ENCODE measurements at places on chromosomes 16 and 17.

DNA sequence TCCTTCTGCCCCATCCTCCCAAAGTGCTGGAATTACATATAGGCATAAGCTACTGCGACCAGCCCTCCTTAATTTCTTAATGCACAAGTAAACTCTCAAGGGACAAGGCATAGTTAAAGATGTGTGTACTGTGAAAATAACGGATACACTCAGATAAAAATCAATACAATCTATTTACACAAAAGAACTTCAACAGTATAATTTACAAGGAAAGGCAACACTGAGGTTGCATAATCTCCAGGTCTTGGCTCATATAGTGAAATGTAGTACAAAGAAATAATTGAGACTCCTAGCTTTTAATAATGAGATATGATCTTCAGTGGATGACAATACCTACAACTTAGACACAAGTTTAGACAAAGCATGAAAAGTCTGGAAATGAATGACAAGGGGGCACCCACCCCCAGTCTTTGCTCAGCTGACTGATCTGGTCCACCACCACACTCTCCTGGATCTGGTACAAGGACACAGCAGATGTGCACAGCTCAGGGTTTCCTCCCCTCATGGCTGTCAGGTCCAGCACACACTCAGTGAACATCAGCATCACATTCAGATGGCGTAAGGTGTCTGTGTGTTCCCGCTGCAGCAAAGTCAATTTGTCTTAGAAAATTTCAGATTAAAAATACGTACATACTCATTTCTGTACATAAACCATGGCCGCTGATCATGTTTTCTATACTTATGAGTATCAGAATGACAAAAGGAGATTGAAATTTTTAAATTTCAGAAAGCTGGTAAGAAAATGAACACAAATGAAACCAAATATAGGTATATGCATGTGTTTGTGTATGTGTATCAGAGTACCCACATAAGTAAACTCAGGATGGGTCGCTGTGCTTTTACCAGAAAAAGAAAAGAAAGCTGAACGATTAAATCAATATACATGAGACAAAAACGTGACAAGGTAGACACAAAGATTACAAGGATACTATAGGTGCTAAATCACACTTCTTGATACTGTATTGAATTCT, 33.7 kb upstream of the ALDH3A1 start:
- DNase-seq: no peak

GRCh38 chr17:1649844-1650501, at the start of gene RILP:
TSS of gene RILP (minus strand) at chr17:1649866. CDS start at chr17:1649804, 62 bp downstream.
- DNase-seq: peak; percentile 46

DNA sequence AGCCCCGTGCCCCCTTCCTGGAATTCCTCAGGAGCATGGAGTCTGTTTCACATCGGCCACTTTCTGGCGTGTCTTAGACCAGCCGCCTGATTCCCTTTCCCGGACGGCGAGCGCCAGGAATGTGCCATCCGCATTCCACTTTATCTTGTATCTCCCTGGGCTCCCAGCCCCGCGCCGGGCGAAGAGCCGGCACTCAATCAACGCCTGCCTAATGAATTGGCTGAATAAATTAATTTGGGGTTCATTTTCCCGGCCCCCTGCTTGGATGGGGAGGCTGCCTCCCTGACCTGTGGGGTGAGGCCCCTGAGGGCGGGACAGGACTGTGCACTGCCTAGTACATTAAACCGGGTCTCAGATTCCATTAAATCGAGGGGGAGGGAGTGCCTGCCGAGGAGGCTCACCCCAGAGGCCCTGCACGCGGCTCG, 282.3 kb upstream of the TNRC6C start:
- no peak for DNase-seq

GRCh38 chr17:74199306-74200092, 4.0 kb upstream of the RPL38 start:
- peak; percentile 56 for DNase-seq

- DNase-seq: no peak
Measured at GRCh38 chr16:67943256-67943618, 683 bp downstream of the LCAT start.

GRCh38 chr17:68462381-68463210, 5.3 kb upstream of the WIPI1 start:
- DNase-seq: peak; percentile 88

DNA sequence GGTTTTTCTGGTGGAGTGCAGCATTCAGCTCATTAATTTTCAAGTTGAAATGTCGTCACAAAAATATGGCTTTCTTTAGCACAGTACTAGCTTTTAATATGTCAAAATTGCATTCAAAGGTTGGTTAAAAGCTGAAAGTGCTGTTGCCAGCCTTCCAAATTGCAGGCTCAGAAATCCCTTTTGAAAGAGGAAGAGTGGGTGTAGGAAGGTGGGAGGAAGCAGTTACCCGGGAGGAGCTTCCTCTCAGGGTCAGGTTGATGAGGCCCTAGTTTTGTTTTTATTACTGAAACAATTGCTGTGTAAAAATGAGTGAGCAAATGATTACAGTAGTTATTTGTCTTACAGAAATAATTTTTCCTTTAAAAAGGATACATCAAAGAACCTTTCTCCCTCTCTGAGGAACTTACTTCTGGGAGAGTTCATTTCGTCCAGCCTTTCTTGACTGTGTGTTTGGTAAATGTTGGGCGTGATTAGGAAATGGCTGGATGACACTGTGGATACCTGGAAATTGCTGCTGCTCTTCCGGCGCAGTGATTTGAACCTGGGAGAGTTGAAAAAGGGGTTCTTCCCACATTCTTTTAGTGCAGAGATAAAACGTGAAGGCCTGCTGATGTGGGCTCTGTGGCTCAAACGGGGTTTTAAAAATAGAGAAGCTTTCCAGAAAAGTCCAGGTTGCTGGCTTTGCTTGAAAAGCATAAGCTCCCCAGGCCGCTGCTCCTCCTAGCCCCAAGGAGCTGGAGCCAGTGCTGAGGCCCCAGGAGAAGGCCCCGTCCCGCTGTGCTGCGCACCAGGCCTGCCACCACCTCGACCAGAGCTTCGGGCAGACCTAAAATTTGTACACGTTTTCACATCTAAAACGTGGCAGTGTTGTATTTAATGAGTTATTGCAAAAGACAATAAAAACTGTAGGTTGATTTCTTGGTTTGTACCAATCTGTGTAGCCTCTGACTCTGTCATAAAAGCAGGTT, 41.7 kb downstream of the SEC14L1 start:
- DNase-seq: no peak

GRCh38 chr16:67034487-67034886, 5.5 kb downstream of the CBFB start:
- no peak for DNase-seq

DNA sequence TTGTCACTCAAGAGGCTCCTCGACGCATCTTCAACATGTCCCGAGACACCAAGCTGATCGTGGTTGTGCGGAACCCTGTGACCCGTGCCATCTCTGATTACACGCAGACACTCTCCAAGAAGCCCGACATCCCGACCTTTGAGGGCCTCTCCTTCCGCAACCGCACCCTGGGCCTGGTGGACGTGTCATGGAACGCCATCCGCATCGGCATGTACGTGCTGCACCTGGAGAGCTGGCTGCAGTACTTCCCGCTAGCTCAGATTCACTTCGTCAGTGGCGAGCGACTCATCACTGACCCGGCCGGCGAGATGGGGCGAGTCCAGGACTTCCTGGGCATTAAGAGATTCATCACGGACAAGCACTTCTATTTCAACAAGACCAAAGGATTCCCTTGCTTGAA, 101.0 kb downstream of the HS3ST2 start:
- DNase-seq: no peak

DNA sequence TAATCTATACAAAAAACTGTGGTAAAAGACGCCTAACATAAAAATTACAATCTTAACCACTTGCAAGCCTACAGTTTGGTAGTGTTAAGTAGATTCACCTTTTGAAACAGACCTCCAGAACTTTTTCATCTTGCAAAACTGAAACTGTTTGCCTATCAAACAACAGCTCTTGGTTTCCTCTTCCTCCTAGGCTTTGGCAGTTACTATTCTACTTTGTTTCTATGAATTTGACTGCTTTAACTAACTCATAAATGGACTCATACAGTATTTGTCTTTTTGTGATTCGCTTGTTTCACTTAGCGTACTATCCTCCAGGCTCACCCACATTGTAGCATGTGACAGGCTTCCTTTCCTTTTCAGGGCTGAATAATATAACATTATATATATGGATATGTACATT, 97.0 kb downstream of the PRKCA start:
- no peak for DNase-seq

DNA sequence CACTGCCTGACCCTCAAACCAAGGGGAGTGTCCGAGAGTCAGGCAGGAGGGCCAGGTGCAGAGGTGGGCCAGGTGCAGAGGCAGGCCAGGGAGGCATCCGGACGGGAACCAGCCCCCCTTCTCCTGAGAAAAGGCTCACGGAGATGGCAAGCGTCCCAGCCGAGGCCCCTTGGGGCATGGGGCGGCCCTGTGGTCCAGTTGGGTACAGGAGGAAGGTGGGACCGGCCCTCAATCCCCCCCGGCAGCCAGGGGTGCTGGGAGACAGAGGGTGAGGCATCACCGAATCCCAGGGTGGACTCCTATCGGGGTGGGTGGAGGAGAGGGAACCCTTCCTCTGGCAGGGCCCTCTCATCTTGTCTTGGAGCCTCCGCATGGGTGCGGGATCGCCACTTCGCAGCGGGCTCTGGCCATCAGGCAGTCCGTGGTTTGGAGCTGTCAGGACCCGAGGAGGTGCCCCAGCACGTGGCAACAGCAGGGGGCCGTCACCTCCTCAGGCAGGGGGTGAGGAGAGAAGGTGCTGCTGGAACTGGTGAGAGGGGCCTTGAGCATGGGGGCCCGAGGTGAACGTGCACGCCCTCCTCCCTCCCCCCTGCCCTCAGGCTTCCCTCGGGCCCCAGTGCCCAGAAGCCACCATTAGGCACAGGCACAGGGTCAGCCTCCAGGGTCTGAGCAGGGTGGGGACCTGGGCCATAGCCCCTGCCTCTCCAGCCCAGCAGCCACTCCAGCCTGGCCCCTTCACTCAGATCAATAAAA, 38.7 kb upstream of the SLC38A10 start:
- DNase-seq: no peak

GRCh38 chr16:47905771-47906170, 250.0 kb downstream of the ABCC12 start:
- no peak for DNase-seq

GRCh38 chr17:4596636-4597380, 12.5 kb downstream of the SMTNL2 start:
- DNase-seq: no peak

DNA sequence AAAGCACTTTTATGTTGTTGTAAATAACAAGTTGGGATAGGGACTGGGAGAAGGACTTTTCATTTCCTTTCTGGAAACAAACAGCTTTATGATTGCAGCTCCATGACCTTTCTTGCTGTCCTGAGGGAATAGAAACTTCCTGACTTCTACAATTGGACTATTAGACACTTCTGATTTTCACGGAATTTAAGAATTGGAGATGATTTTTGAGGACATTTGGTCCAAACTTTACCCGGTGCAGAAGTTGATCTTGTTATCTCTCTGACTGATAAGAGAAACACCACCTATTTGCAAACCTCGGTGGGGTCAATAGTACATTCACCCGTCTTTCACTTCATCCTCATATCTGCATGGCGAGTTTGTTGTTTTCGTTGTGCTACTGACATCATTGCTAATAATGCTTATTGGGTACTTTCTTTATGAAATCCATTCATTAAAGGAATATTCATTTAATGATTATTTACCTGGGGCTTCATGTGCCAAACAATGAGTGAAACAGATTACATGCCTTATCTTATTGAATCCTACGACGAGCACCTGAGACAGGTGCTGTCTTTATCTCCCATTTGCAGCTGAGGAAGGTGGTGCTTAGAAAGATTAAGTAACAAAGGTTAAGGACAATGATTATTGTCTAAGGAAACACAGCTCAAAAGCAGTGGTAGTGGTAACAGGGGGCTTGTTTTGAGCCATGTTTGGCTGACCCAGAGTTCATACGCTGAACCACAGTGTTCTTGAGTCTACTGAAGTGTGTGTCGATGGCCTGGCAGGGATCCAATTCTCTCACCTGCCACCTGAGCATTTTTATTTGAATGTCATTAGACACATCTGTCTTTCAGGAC, 176.9 kb upstream of the FAM20A start:
- no peak for DNase-seq

GRCh38 chr16:2337431-2338296, 2.9 kb downstream of the ABCA3 start:
- DNase-seq: no peak

- no peak for DNase-seq
Measured at GRCh38 chr16:8110572-8111514, 479.5 kb downstream of the TMEM114 start.

DNA sequence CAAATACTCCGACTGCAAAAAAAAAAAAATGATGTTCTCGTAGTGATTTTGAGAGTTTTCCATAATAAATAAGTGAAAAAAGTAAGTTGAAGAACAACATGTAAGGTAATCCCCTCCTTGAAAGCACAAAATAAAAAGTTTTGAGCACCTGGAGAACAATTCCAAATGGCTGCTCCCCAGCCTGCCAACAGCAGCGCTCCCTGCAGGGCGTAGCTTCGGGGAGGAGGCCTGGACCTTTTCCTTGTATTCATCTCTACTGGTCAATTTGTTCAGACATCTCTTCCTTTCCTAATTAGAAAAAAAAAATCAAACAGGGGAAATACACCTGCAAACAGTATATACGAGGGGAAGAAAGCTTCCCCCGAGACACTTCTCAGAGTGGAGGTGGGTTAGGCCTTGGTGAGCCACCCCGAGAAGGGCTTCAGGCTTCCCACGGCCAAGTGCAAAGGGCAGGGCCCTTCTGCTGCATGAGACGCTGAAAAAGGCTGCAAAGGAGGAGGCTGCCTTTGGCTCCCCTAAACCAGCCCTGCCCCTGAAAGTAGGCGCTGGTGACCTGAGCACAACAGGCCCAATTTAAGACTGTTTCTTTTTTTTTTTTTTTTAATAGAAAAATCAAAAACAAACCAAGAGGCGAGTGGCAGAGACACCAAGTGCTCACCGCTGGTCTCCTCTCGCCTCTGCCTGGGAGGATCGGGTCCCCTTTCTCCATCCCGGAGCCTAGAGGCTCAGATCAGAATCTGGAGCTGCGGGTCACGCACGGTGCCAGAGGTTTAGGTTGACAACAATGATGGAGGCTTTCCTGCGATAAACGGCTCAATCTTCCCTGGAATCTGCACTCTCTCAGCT, 193.1 kb upstream of the FOXF1 start:
- no peak for DNase-seq

DNA sequence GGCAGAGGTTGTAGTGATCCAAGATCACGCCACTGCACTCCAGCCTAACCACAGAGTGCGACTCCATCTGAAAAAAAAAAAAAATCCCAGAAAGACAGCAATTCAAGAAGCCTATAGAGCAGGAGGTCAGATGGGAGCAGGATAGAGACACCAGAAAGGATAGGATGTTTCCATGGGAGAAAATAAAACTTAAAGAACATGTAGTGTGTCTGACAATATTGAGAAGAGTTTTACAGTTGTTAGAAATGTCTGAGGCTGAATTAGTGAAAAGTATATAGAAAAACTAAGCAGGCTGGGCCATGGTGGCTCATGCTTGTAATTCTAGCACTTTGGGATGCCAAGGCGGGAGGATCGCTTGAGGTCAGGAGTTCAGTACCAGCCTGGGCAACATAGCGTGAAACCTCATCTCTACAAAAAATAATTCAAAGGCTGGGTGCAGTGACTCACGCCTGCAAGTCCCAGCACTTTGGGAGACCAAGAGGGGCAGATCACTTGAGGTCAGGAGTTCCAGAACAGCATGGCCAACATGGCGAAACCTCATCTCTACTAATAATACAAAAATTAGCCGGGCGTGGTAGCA, 15.3 kb upstream of the TRIM37 start:
- DNase-seq: no peak
